ENCODE measurements at places on chromosomes 7 and 10. TPM values are rescaled to one million over a fixed set of nuclear protein-coding genes. Genes with fewer than 3 reads are reported as not detected.

- no peak overlapping the region for H3K4me3 ChIP-seq
- H3K27ac ChIP-seq = no peak overlapping the region
- no peak for DNase-seq
- peaks cover 73% of the 10 kb centered on the region for H3K4me1 ChIP-seq
These were observed 23.8 kb downstream of the C10orf105 start for GRCh38 chr10:71695502-71696476.

DNA sequence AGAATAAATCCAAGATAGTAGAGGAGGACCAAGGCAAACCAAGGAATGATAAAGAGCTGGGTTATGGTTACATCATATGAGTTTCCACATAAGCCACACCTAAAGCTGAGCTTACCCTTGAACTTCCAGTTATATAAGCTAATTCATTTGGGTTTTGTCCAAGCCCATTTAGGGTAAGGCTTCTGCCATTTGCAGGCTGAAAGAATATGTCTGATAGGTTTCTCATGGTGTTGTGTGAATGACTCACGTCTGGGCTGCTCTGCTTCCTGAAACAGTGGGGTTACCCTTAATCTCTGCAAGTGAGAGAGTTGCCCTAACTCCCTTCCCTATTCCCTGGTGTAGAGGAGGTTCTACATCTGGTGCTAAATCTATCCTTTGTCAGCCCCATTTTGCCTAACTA lies 60.8 kb downstream of the PTTG1IP2 start:
- H3K36me3 ChIP-seq = no peaks in the 10 kb centered on the region
- DNase-seq = no peak
- H3K27me3 ChIP-seq = no peaks in the 10 kb centered on the region
- H3K4me1 ChIP-seq = no peaks in the 10 kb centered on the region
- no peak overlapping the region for H3K4me3 ChIP-seq

CTAGE8 gene
- total RNA-seq = not detected

GRCh38 chr10:52780391-52781155 lies 8.0 kb upstream of the MBL2 start:
- no peaks in the 10 kb centered on the region for H3K4me1 ChIP-seq
- no peak overlapping the region for H3K27ac ChIP-seq
- H3K36me3 ChIP-seq = no peaks in the 10 kb centered on the region
- no peaks in the 10 kb centered on the region for H3K27me3 ChIP-seq

H2BK1 gene
- total RNA-seq = not detected

GPR15LG gene
- total RNA-seq = not detected

- H3K4me1 ChIP-seq = no peaks in the 10 kb centered on the region
- no peaks in the 10 kb centered on the region for H3K27me3 ChIP-seq
- H3K4me3 ChIP-seq = no peak overlapping the region
- no peak overlapping the region for H3K27ac ChIP-seq
- no peak for DNase-seq
- no peaks in the 10 kb centered on the region for H3K36me3 ChIP-seq
These were observed 54.2 kb downstream of the SLC39A12 start for GRCh38 chr10:18005781-18006456.

GRCh38 chr7:149214020-149214720 lies 18.8 kb downstream of the ZNF282 start:
- no peaks in the 10 kb centered on the region for H3K27me3 ChIP-seq
- DNase-seq = no peak
- H3K27ac ChIP-seq = no peak overlapping the region
- no peak overlapping the region for H3K4me3 ChIP-seq
- no peaks in the 10 kb centered on the region for H3K4me1 ChIP-seq

DNA sequence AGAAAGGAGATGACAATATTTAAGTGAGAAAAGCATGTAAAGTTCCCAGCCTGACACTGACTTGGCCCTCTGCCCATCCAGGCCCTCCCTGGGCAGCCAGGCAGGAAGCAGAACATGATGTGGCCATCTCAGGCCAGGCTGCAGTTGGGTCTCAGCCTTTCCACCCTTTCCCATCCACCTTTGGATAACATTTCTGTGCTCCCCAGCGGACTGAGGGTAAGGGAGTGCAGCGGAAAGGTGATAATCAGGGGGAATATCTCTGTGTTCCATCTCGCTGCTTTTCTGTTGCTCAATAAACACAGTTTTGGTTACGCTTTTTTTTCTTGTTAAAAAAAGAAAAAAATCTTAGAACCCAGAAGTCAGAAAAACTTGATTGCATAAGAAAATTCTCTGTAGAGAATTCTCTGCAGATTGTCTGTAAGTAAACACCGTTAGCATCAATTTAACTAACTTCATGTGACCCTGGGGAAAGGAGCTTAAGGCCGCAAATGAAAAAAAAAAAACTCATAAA lies 37.2 kb upstream of the TARP start:
- peak overlapping the region; percentile 59 for H3K4me3 ChIP-seq
- peaks cover 69% of the 10 kb centered on the region for H3K4me1 ChIP-seq
- DNase-seq = peak; percentile 13
- H3K27ac ChIP-seq = peak overlapping the region; percentile 97

DNA sequence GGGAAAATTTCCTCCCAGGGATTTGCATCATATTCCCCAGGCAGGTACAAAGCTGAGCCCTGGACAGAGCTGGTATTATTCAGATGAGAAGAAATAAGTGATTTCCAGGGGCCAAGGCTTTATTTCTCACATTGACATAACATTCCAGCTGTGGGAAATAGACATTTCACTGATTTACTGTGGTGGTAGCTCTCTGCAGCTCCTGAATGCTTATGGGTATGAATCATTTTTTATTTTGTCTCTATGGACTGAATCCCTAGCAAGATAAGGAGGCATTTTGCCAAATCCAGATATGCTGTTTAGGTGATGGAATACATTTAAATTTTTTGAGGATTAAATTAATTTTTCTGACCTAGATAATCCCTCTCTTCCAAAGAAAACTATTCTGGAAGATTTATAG lies 97.9 kb downstream of the MTPN start:
- no peaks in the 10 kb centered on the region for H3K36me3 ChIP-seq
- H3K27ac ChIP-seq = no peak overlapping the region
- no peaks in the 10 kb centered on the region for H3K27me3 ChIP-seq
- no peaks in the 10 kb centered on the region for H3K4me1 ChIP-seq

DNA sequence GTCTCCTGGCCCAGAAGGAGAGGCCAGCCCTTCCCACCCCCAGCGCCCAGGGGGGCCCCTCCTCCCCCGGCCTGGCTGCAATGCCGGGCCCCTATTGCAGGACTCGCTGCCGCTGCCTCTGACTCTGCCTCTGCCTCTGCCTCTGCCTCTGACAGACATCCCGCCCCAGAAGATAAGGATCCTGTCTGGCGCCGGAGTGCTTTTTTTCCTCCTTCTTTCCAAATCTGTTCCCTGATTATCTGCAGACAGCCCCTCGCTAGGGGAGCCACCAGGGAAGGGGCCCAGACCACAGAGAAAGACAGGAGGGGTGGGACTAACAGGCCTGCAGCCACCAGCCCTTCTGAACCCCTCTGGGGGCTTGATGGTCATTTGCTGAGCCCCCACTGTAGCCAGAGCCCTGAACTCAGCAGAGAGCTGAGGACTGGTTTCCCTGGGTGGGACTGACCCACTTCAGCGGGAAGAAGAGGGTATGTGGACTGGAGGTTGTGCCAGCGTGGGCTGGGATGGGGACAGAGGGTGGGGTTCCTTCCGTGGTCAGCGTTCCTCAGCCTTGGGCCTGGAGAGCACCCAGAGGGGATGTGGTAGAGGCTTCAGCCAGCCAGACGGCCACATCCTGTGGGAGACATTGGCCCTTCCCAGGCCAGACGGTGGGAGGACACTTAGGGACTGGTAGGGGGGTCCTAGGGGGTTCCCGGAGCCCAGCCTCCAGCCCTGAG lies 22.8 kb downstream of the UNC5B start:
- DNase-seq = no peak
- no peaks in the 10 kb centered on the region for H3K4me1 ChIP-seq
- H3K27me3 ChIP-seq = no peaks in the 10 kb centered on the region
- H3K27ac ChIP-seq = no peak overlapping the region

DNA sequence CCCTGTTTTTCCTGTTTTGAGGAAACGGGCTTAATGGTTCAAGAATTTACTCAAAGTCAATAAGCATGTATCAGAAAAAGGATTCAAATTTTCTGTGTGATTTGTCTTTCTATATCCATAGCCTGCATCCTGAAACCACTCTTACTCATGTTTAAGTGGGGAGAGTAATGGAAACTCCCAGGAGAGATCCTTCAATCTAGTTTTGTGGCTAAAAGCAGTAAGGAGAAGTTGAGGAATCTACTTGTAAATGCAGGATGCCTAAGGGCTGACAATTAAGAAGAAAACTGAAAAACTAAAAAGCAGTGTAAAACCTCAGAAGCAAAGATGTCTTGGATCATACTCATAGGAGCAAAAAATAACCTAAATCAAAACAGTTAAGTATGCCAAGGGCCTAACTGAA lies 68.1 kb upstream of the GRID1 start:
- peaks cover 3% of the 10 kb centered on the region for H3K4me1 ChIP-seq
- no peak for DNase-seq
- no peaks in the 10 kb centered on the region for H3K27me3 ChIP-seq
- H3K27ac ChIP-seq = no peak overlapping the region

DNA sequence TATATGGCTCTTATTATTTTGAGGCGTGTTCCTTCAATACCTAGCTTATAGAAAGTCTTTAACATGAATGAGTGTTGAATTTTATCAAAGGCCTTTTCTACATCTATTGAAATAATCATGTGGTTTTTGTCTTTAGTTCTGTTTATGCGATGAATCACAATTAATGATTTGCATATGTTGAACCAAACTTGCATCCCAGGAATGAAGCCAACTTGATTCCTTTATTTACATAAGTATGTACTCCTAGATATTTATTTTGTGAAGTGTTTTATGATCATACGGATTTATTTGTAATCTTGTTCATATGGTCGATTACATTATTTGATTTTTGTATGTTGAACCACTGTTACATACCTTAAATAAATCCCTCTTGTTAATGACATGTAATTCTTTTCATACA lies 244.3 kb upstream of the KCND2 start:
- no peak for DNase-seq
- H3K4me1 ChIP-seq = no peaks in the 10 kb centered on the region
- H3K27ac ChIP-seq = no peak overlapping the region
- no peaks in the 10 kb centered on the region for H3K27me3 ChIP-seq

GRCh38 chr7:6637544-6638229 lies 569 bp downstream of the ZNF316 start:
- peak overlapping the region; percentile 57 for H3K27ac ChIP-seq
- H3K4me1 ChIP-seq = peaks cover 42% of the 10 kb centered on the region
- H3K36me3 ChIP-seq = peaks cover 18% of the 10 kb centered on the region
- no peaks in the 10 kb centered on the region for H3K27me3 ChIP-seq
- peak; percentile 75 for DNase-seq
- H3K4me3 ChIP-seq = peak overlapping the region; percentile 52

- H3K4me3 ChIP-seq = no peak overlapping the region
- no peaks in the 10 kb centered on the region for H3K36me3 ChIP-seq
- H3K4me1 ChIP-seq = no peaks in the 10 kb centered on the region
- H3K27ac ChIP-seq = no peak overlapping the region
- DNase-seq = no peak
- H3K27me3 ChIP-seq = no peaks in the 10 kb centered on the region
These were observed 587.1 kb upstream of the KCND2 start for GRCh38 chr7:119685906-119686305.

DNA sequence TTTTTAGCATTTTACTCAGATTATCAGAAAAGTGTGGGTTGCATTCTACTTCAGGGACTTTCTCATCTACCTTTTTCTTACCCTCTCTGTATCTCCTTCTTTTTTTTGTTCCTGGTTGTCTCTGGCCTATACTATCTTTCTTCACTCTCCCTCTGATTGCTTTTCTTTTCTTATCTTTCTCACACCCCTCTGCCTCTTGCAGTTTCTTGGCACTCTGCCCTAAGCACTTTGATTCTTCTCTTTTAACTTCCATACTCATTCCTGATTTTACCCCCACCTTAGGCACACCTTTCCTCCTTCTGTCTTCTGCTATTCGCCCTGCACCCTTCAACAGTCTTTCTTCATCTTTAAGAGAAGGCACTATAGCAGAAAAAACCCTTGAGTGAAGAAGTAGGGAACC lies 92.8 kb upstream of the HPS1 start:
- H3K36me3 ChIP-seq = no peaks in the 10 kb centered on the region
- H3K27ac ChIP-seq = no peak overlapping the region
- no peak overlapping the region for H3K4me3 ChIP-seq
- H3K27me3 ChIP-seq = peaks cover 2% of the 10 kb centered on the region

DNA sequence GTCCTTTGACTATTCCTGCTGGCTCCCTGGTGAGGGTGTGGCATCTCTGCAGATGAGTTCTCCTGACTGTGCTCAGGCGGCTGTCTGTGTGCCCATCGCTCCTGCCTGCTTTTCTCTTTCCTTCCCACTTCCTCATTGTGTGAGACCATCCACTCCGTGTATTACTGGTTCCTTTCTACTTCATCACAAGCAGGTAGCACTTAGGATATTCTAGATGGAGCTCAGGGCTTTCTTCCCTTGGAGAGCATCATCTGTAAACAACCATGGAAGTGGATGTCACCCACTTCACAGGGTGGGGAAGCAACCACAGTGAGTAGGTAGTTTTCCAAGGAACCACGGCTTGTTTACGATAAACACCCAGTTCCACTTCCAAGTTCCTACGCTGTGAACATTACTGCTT lies 15.7 kb downstream of the DNAJB6 start:
- DNase-seq = no peak
- H3K4me1 ChIP-seq = peaks cover 77% of the 10 kb centered on the region
- no peak overlapping the region for H3K4me3 ChIP-seq
- H3K27me3 ChIP-seq = no peaks in the 10 kb centered on the region
- no peak overlapping the region for H3K27ac ChIP-seq

SHTN1 gene
- total RNA-seq = 0.88 TPM

GRCh38 chr7:1246160-1246870 lies 13.6 kb downstream of the UNCX start:
- H3K27ac ChIP-seq = no peak overlapping the region
- H3K4me3 ChIP-seq = no peak overlapping the region
- H3K36me3 ChIP-seq = no peaks in the 10 kb centered on the region
- no peak for DNase-seq
- H3K27me3 ChIP-seq = peaks cover 57% of the 10 kb centered on the region
- peaks cover 8% of the 10 kb centered on the region for H3K4me1 ChIP-seq

DNA sequence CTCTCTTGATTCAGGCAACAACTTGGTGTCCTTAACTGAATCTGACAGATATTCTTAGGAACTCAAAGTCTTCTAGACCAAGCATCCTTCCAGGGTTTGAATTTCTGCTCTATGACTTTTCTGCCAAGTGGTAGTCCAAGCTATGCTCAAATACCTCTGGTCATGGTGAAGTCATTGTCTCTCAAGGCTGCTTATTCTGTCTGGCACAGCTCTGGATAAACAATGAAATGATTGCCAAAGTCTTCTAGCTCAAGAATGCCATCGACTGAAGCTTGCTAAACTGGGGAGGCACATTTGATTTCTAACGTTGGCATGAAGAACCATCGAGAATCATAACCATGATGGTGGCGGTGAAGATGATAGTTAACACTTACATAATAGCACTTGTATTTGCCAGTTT lies 116.2 kb upstream of the MKX start:
- no peaks in the 10 kb centered on the region for H3K4me1 ChIP-seq
- no peak overlapping the region for H3K4me3 ChIP-seq
- no peak for DNase-seq
- no peaks in the 10 kb centered on the region for H3K36me3 ChIP-seq
- H3K27me3 ChIP-seq = no peaks in the 10 kb centered on the region
- no peak overlapping the region for H3K27ac ChIP-seq
